Fibroblast of villous mesenchyme (primary cell): ENCODE measurements at places on chromosomes 7 and 10. TPM values are rescaled to one million over a fixed set of nuclear protein-coding genes. Genes with fewer than 3 reads are reported as not detected.

DNA sequence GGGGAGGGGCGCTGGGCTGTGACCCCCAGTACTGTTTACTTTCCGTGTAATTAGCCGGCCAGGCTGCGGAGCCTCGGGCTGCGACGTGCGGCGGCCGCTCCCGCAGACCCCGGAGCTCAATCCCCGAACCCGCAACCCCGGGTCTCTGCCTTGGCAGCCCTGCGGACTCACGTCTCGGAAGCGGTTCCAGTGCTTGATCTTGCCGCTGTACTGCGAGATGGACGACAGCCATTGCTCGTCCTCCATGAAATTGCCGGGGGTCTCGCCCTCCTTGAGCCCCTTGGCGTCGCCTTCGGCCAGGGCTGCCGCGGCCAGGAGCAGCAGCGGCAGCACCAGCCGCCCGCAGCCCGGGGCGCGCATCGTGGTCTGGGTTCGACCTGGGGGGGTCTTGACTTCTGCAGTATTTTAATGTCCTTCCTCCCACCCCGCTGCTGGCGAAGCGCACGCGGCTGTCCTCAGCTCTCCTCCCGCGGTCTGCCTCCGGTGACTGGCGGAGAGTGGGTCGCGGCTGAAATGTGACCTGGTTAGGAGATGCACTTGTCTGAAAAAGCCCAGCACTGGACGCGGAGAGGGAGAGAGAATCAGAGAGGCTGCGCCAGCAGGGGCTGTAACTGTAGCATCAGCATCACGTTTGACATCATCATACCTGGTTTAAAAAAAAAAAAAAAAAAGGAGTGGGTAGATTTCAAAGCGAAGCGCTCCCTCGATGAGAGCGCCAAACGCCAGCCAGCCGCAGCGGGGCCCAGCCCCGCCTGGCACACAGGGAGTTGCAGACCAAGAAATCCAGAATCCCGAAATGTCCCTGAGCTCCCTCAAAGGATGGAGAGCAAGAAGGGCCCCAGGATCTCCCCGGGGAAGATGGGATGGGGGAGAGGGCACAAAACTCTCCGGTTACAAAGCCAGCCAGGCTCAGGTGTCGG is at the start of gene SPOCK2:
SPOCK2 (minus strand) TSS at position 583 of the 920 bp plus-strand sequence; CDS start at position 360, 223 bp downstream.
- no peak for DNase-seq

DNA sequence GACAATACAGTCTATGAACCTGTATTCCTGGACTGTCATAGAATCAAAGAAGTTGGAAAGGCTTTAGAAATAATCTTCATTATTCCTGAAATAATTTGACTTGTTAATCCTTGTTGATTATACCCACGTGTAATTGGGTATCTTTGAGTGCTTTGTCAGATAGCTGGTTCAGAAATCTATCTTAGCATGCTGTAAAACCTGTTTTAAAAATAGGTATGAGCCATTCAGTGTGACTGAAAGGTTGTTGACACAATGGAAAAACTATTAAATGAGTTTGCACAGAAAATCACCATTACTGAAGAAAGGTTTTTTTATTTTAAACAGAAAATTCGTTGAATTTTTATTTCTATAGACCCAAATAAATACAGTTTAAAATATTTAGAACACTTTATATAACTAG is 38.7 kb downstream of the PHTF2 start:
- no peak for DNase-seq

- no peak for DNase-seq
These were observed 135.4 kb upstream of the PRPS1L1 start for GRCh38 chr7:18163091-18163490.

Gene YAE1
- 29.3 and 56.6 TPM in 2 replicates for total RNA-seq

GRCh38 chr7:79820387-79820786 is 314.2 kb upstream of the GNAI1 start:
- peak; percentile 92 for DNase-seq

DNA sequence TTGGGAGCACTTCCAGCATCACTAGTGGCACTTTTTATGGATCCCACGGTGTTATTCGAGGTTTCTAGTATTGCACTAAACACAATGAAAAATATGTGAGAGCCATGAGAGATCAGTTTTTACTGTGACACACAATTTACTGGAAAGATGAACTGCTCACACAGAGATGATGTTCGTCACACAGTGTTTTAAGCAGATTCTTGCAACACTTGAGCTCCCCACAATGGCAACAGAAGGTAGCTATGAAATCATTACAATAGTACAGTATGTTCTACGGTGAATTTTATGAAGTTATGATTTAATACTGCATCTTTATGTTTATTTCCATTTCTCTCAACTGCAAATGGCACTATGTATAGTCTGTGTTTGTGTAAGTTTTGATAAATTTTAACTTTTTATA is 27.4 kb upstream of the ENTPD1 start:
- DNase-seq, result peak; percentile 26

GRCh38 chr7:80508440-80508839 is 3.4 kb downstream of the GNAT3 start:
- DNase-seq, result peak; percentile 17

DNA sequence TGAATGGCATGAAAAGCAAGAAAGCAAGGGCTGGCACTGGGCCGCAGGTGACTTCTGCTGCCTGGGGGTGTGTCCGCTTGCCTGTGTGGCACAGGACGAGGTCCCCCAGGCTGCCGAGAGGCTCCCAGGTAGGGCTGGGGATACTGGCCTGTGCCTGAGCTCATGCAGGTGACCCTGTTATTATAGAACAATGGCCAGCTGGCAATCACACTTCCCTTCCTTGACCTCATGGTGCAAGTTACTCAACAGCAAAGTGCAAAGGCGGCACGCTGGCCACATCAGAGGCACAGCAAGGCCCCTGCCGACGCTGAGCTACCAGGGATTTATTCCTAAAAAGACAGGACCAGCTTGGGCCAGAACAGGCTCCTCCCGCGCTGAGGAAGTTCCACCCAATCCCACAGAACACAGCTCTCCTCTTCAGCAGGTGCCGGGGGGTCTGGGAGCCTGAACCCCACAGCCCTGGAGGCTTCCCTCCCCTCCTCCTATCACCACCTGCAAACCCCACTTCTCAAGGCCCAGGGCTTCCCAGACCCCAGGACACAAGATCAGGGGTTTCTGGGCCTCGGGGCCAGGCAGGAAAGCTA is 1.4 kb upstream of the ADAM8 start:
- DNase-seq, result peak; percentile 12

Gene VSIR
- total RNA-seq, result 26.1 and 57.4 TPM in 2 replicates

DNA sequence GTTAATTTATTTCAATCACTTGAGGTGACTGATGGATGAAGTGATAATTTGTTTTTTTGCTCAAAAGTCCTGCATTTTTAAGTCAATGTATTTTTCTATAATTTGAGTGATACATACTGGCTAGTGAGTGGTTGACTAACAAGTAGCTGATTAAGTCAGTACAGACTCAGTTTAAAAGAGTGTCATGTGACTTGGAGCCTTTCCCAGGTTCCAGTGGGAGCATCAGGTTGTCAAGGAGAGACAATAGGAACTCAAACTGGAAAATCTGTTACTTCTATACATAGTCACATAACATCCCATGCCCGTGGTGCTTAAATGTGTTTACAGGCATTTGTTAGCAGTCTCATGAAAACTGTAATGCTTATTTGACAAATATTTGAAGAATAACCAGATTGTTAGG is 154.7 kb downstream of the ANK3 start:
- peak; percentile 14 for DNase-seq

GRCh38 chr7:7563269-7563668 is 3.4 kb upstream of the MIOS start:
- no peak for DNase-seq

- peak; percentile 64 for DNase-seq
These were observed 68.9 kb upstream of the FOXK1 start for GRCh38 chr7:4612939-4613841.

DNA sequence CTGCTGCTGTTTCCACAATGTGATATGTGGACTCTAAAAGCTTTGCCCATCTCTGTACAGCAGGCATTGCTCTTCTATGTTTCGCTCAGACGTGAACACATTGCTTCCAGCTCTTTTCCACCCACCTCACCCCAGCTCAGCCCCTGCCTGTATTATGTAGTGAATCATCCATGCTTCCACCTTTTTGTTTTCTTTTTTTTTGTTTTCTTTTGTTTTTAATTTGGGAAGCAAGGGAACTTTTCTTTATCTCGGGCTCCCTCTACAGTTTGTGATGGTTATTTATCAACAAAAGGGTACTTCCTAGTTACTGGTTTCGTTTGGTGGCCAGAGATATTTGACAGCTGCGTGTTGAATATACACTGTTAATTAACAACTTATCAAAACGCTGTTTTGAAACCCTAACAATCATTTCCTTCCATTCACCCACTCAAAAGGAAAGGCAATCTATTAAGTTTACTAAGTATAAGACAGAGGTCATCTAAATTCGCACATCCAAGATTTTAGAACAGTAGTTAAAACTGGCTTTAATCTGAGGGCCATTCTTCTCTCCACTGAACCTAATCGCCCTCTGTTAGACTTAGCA is 127.9 kb upstream of the STK17A start:
- DNase-seq, result peak; percentile 59

GRCh38 chr10:43174969-43175368 is 36.7 kb downstream of the CSGALNACT2 start:
- peak; percentile 77 for DNase-seq

DNA sequence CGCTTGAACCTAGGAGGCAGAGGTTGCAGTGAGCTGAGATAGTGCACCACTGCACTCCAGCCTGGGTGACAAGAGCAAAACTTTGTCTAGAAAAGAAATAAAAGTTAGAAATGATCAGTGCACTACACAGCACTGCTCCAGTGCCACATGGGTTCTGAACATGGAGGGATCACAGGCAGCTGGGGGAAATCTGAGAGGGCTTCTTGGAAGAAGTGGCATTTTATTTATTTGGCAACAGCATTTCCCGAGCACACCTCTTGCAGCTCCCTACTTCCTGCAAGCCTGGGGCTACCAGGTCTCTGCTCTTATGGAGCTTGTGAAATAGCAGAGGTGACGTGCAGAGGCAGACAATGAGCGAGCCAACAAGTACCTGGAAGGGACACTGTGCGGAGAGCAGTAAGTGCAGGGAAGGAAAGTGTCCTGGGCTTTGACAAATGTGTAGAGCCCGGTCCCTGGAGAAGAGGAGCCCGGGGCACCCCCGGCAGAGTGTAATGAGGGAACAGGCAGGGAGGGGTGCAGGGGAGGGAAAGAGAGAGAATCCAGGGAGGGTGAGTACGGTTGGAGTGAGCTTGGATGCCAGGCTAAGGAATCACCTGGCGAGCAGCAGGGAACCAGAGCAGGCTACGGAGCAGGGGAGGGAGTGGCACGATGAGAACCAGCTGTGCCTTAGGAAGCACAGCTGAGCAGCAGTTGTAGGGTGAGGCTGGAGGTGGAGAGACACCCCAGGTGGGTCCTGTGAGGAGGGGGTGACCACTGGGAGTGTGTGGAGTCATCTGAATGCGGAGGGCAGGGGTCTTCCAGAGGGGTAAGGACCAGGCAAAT is 104.6 kb upstream of the CTBP2 start:
- no peak for DNase-seq

Gene GPR15LG
- total RNA-seq, result not detected in 2 replicates

Gene AKAP9
- 43.2 and 49.2 TPM in 2 replicates for total RNA-seq

Gene CALML3
- total RNA-seq, result not detected in 2 replicates

Gene ZP3
- 0.86 and 0.97 TPM in 2 replicates for total RNA-seq

GRCh38 chr10:72020914-72021809 is 57.0 kb downstream of the CHST3 start:
- DNase-seq, result peak; percentile 40

Gene ODAD2
- 3.2 and 4.3 TPM in 2 replicates for total RNA-seq

DNA sequence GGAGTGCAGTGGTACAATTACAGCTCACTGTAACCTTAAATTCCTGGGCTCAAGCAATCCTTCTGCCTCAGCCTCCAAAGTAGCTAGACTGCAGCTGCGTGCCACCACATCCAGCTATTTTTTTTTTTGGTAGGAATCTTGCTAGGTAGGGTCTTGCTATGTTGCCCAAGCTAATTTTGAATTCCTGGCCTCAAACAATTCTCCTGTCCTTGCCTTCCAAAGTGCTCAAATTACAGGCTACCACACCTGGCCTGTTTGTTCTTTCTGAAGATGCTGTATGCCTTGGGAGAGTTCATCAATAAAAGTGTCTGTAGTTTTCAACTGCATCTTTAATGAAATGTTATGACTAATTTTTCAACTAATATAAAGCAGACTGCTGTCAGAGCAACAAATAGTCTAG is 452 bp downstream of the SAMD9 start:
- no peak for DNase-seq

DNA sequence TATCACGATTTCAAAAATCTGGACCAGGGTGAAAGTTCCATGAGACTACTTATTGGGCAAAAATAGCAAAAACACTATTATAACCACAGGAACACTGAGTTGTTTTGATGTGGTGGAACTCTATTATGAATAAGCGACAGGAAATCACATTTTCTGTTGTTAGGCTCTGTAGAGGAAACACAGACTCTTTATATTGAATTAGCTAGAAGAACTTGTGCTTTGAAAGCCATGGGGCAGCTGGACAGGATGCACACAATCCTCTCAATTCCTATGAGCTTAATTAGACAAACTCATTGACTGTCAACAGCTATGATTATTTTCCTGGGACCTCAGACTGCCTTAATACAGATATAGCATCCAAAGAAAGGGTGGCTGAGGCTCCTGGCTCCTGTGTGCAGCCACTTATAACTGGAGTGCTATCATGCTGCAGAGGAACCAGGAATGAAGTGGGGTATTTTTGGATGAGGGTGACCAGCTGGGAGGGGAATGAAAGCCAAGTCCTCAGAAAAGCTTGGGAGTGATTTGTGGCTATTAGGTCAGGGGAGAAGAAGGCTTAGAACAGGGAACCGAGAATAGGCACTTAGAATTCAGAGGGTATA is 657.3 kb downstream of the TYW1 start:
- DNase-seq, result no peak

Gene NKX2-3
- not detected in 2 replicates for total RNA-seq

Gene BMPER
- 5.8 and 7.8 TPM in 2 replicates for total RNA-seq

DNA sequence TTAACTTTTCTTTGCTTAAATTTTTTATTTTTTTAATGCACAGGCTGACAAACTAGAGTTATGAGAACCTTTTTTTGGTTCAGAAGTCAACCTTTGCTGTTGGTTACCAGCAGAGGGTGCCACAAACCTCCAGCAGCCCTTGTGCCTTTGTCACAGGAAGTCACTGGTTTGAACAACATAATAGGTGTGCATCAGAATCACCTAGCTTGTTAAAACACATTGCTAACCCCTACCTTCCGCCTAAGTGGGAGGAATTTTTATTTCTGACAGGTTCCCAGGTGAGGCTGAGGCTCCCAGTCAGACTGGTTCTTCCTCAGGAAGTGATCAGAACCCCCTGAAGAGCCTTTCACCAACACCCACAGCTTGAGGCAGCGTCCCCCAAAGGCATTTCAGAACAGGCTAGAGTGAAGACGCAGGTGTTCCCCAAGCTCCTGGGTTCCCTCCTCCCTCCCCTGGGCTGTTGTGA is 22.6 kb upstream of the VDAC2 start:
- peak; percentile 77 for DNase-seq

DNA sequence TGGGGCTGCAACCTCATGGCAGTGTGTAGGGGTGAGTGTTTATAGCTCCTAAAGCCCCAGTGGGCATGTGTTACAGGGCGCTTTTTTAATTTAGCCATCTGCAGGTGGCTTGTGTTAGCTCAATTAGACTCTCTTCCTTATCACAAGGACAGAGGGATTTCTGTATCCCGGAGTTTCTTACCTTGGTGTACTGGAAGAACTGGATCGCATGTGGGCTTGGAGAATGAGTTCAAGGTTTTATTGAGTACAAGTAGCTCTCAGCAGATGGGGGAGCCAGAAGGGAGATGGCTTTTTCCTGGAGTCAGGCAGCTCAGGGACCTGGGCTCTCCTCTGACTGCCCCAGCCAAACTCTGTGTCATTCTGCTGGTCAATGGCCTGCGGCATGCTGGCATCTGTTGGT is 153.5 kb upstream of the C7orf33 start:
- DNase-seq, result no peak

- DNase-seq, result no peak
These were observed 228.7 kb upstream of the FZD8 start for GRCh38 chr10:35870665-35871310.
